ENCODE measurements at places on chromosomes 5 and 9.

GRCh38 chr9:126894052-126894603 is 20.5 kb upstream of the RALGPS1 start:
- no peak for DNase-seq

DNA sequence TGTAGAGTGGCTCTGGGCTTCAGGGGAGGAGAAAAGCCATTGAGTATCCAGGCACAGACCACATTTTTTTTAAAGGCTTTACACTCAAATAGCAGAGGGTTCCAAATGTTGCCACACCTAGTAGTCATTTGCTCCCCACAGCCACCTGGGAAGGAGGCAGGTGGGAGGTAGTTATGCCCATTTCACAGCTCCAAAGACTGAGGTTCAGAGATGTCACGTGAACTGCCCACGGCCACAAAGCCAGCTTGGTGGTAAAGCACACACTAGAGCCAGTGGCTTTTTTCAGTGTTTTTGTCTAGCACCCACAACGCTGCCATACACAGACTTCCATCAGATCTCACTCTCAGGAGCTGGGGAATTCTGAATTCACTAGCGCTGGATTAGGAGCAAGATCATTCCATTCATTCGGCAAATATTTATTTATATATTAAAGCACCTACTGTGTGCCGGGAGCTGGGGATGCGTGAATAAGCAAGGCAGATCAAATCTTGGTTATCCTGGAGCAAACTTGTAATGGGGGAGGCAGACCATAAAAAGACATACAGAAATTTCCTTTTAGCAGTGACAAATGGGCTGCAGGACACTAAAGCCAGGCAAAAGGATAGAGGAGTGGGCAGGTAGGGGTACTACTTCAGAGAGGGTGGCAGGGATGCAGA is 7.4 kb downstream of the WHRN start:
- DNase-seq, result no peak

DNA sequence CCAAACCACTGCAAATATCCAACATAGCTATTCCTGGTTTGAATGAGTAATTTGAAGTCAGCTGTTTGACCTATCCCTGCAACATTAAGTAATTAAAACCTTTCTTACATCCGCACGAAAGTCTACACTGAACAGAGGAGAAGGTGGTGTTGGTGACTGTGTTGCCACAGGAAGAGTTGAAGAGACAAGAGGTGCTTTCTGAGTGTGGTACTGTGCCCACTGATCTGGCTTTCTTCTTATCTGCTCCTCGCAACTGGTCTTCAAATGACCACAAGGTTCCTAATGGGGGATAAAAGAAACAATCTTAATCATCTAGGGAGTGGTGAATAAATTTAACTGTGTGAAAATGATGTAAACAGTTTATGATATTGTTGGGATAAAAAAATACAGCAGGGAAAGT is 29.4 kb upstream of the PDCL start:
- no peak for DNase-seq

- DNase-seq, result no peak
These were observed 34.7 kb downstream of the ERCC6L2 start for GRCh38 chr9:95910023-95910707.

DNA sequence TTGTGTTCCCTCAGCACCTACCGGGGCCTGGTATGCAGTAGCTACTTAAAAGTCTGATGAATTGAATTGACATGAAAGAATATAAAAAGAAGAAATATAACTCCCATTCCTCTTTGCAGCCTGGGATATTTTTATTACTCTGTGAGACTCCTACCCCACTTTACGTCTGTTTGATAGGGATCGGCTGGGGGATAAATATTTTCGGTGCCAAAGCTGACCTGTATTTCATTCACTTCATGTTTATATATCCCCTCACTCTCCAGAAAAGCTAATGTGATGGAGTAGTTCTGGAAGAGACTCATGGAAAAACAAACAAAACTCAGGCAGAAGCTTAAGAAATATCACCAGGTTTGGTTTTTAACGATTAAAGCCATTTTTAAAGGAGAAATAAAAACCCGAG is 108.2 kb upstream of the TBC1D2 start:
- DNase-seq, result no peak

DNA sequence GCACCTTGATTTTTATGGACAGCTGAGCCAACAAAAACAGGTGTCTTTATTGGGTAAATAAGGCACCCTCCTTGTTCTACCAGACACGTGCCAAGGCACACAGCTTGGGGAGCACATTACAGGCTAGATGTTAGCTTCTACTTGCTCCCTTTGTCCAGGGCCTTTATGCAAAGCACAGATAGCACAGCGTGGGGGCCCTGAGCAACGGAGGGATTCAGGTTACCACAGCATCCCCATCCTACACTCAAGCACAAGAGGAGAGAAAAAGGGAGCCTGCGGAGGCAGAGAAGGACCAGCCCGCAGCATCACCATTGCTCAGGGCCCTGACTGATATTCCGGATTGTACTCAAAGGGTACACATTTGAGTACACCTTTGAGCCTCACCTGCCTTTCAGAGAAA is 181.7 kb upstream of the KIF2A start:
- DNase-seq, result no peak

DNA sequence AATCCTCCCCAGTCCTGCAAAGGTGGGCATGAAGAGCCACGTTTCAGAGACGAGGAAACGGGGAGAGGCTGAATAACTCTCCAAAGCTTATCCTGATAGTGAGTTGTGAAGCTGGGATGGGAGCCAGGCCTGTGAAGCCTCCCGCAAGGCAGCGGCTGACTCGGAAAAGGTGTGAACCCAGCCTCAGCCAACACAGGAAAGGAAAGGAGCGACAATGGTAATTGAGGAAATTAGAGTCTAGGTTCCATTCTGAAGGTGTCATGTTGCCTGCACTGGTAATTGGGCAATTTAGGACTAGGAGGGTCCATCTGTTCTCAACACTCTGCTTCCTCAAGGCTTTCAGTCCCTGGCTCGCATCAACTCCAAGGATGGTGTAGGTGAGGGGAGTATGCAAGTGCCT is 83.4 kb downstream of the LIFR start:
- DNase-seq, result peak; percentile 86

GRCh38 chr9:13688990-13689600 is 409.6 kb upstream of the MPDZ start:
- DNase-seq, result no peak

- no peak for DNase-seq
These were observed 21.2 kb upstream of the PANK3 start for GRCh38 chr5:168600409-168600808.

DNA sequence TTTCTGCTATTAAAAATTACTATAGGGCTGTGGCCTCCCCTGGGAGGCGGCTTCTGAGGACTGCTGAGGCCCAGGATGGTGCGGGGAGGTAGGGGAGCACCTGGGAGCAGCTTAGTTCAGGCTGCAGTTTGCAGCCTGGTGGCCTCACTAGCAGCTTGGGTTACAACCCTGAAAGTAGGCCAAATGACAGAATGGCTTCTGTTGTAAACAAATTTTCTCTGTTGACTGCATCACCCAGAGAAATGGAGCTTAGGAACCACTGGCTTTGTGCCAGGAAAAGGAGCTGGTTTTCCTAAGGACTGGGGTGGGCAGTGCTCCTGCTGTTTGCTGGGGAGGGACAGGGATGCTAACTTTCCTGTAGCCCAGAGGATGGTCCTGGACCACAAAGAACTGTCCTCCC is 130.3 kb downstream of the ENTREP1 start:
- no peak for DNase-seq

DNA sequence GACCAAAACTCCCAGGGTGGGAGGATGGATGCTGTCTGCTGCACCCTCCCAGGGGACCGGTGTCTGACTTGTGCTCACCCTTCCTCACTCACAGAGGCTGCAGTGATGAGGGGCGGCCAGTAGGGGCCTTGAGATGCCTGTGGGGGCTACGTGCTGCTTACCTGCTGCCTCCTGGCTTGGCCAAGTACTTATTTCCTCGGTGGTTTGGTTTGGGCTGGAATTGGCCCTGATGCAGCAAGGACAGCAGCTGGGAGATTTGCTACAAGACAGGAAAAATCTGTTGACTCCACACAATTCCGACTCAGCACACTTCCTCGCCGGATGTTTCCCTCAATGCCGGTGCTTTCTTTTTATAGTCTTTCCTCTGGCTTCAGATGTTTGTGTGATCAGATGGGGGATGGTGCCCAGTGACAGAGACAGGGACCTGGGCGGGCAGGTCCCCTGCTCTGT is 6.6 kb downstream of the PCDH12 start:
- no peak for DNase-seq

- no peak for DNase-seq
These were observed 896 bp downstream of the RIGI start for GRCh38 chr9:32524892-32525708.

DNA sequence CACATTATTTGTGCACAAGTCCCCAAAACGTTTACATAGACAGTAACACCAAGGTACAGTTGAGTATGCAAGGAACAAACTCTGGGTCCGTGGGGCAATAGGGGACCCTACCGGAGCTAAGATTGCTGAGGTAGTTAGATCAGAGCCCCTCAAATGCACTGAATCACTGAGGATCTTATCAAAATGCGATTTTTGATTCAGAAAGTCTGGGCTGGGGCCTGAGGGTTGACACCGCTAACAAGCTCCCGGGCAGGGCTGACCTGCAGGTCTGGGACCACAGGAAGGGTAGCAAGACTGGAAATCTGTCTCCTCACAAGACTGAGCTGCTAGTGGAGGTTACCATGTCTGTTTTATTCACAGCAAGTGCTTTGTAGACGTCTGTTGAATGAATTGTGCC is 1.8 kb upstream of the IL3 start:
- no peak for DNase-seq

DNA sequence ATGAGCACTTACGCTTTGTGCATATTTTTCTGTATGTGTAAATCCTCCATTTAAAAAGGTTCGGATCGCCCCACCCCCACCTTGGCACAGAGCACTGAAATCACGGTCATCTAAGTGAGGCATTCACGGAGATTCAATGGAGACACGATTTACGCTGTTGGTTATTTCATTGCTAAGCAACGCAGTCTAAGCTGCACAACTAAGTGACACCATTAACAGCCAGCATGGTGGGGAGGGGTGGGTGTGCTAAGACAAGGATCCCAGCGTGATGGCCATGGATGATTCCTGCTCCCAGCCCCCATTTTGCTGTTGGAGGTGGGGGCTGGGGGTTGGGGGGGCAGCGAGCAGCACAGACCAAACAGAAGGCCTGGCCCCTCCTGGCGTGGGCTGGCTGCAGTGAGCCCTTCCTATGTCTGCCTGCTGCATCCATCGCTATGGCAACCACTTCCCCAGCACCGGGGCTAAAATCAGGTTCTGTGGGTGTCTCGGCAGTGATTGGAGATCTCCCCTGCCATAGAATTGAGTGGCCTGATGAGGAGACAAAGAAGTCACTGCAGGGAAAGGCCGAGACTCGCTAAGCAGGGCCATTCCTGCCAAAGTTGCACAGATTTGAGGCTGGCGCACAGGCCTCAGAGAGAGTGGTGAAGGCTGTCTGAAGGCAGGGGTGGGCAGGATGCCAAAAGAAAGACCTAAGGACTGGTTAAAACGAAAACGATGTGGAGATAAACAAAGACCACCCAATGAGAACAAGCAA is 14.3 kb upstream of the MARCHF6 start:
- DNase-seq, result no peak

DNA sequence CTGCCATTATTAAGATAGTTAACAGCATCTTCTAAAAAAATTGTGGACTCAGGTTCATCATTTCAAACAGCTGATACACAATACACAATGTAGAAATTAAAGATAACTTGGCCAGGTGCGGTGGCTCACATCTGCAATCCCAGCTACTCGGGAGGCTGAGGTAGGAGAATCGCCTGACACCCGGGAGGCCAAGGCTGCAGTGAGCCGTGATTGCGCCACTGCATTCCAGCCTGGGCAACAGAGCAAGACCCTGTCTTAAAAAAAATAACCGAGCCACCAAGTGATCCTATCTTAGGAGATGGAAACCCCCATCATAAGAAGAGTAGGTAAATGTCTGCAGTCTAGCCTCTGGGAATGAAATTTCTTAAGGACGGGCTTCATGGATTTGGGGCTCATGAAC is 241.7 kb downstream of the PIK3R1 start:
- DNase-seq, result no peak

DNA sequence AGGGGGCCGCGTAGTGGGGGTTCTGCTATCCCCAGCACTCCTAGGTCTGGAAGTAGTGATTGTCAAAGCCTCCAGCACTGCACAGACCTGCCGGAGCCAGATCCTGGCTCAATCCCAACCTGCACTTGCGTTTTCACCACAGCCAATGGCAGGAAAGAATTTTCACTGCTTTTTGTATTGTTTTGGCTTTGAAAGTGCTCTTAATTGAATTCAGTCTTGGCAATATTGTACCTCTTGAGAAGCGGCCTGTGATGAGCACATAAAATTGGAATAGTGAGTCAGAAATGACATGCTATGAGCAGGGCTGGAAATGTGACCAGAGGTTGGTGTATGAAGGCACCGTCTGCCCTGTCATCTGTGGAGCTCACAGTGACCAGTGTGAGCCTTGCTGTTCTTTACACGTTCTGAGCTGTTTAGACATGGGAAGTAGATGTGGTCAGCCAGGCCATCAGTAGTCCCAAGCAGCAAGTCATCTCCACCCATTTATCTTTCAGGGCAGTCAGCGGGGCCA is 41.5 kb downstream of the SECISBP2 start:
- DNase-seq, result no peak

DNA sequence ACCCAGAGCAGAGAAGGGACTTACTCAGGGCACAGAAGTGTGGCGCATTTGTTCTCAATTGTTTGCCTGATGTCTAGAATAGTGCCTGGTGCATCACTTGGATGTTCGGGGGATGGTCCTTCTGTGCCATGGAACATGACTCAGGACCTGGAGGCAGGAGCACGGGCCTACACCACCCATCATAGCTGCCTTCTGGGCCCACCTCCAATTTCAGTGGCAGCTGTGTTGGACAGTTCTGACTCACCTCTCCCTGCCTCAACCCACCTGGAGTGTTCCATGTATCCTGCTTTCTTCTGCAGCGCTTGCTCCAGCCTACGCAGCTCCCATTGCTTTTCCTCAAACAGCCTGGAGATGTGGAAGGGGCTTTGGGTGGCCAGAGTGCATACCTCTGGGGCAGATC is 12.5 kb upstream of the CXCL14 start:
- DNase-seq, result no peak

DNA sequence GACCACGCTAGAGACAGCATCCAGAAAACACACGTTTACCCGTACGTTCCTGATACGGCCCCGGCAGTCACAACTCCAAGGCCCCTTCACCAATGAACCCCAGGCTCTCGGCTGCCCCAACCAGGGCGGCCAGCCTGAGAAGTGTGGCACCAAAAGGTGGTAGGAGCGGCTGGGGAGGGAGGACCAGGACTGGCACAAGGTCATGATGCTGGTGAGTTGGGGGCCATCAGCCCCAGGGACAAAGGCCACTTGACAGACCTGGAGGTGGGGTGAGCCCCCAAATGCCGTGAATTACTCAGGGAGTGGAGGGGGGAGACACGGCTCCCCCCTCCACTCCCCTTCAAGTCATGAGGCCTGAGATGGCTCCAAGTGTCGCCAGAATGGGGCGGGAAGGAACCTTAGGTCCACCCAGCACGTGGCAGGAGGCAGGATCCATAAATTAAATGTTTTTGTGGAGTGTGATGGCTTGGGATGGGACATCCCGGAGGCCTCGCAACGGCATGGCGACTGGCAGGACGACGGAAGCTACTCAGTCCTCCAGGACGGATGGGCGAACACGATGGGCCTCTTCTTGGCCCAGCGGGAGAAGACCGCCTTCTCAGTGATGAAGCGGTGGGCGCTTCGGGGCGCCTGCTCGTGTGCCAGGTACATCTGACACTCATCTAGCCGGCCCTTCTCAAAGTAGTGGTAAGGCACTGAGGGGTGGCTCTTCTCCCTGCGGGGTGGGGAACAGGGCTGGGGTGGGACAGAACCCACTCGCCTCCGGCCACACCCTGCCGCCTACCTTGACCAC is 8.7 kb upstream of the ST6GALNAC6 start:
- no peak for DNase-seq

- DNase-seq, result no peak
These were observed 14.3 kb downstream of the CD180 start for GRCh38 chr5:67182301-67182790.

- no peak for DNase-seq
These were observed 95.8 kb upstream of the ANKRD55 start for GRCh38 chr5:56328753-56329560.

Measured in NCI-H524 treated with DMSO at 0.1 percent for 48 hours (cell line).